ENCODE measurements at places on chromosomes 16 and 17. TPM values are rescaled to one million over a fixed set of nuclear protein-coding genes. Genes with fewer than 3 reads are reported as not detected.

SMIM5 gene
- not detected for total RNA-seq

PKMYT1 gene
- 6.3 TPM for total RNA-seq

CHST4 gene
- not detected for total RNA-seq

PRR35 gene
- total RNA-seq: not detected

RAMP2 gene
- total RNA-seq: 5.1 TPM

SCARF1 gene
- total RNA-seq: 2.7 TPM

MYL11 gene
- total RNA-seq: not detected

SGCA gene
- not detected for total RNA-seq

All from mesangial cell (primary cell).